ENCODE measurements at places on chromosomes 16 and 17.

- no peak for DNase-seq
Observed at GRCh38 chr16:66874079-66874775, 6.1 kb upstream of the PDP2 start.

- no peak for DNase-seq
Observed at GRCh38 chr17:49548051-49548505, 27.6 kb upstream of the NXPH3 start.

DNA sequence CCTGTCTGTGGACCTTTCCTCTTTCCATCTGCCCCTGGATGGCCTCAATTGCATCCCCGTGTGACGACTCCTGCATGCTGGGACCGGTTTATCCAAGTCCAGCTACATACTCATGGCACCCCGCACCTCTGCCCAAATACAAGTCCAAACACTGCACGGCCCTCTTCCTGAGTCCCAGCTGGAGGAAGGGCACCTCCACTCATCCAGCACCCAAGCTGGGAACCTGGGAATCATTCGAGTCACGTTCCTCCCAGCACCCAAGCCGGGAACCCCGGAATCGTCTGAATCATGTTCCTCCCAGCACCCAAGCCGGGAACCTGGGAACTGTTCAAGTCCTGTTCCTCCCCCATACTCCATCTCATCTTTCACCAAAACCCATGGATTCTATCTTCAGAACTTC, 10.2 kb downstream of the TRARG1 start:
- no peak for DNase-seq

GRCh38 chr16:22357635-22357971, 16.8 kb downstream of the CDR2 start:
- DNase-seq: no peak

DNA sequence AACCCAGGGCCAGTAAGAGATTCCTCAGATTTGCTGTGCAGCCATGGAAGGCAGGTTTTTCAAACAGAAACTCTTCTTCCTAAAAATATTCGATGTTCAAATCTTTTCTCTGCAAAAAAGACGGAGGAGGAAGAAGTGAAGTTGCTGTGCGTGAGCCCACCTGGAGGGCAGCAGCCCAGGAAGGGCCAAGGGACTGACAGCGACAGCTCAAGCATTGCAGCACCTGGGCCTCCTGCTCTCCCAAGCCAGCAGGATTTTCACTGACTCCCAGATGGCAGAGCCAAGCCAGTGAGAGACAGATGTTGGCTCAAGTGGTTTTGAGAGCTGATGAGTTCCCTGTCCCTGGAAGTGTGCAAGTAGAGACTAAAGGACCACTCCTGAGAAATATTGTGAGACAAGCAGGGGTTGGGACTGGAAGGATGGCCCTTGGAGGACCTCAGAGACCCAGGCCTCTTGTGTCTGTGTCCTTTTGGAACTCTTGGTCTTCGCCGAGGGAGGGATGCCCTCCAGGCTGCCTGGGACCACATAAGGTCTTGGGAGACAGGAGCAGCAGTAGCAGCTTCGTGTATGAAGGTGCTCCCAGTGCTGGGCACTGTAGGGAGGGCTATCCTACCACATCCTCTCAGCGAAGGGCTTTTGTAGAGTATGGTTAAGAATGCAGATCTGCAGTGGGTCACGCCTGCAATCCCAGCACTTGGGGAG, 29.3 kb upstream of the TNFRSF13B start:
- DNase-seq: no peak

DNA sequence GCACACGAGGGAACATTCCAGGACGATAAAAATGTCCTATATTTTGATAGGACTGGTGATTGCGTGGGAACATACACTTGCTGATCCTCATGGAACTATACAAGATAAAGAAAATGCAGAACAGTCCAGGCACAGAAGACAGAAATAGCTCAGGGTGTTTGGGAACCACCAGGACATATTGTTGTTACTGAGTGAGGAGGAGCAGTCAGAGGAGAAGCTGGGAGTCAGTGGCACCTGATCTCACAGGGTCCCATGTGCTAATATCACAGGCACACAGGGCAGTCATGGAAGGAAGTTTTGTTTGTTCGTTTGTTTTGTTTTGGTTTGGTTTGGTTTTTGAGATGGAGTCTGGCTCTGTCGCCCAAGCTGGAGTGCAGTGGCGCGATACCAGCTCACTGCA, 5.7 kb downstream of the PLD2 start:
- no peak for DNase-seq

GRCh38 chr16:89827383-89828198, 684 bp upstream of the SPIRE2 start:
- DNase-seq: no peak

DNA sequence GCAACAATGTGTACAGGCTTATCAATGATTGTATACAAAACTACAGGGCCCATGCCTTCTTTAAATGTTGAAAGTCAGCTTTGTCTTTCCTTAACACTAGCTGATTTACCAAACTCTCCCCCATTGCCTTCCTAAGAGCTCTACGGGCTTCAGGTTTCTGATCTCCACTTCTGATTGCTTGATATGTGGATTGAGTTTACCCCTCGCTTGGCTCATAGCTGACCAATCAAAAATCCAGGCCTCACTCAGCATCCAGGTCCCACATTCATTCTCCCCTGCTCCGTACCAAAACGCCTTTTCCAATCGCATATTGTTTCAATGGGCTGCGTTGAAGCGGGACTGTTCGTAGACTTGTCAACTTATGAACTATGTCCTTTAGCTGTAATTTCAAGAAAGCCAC, 195.1 kb upstream of the TOX3 start:
- DNase-seq: no peak

GRCh38 chr17:73151916-73152632, 12.7 kb upstream of the SSTR2 start:
- no peak for DNase-seq

DNA sequence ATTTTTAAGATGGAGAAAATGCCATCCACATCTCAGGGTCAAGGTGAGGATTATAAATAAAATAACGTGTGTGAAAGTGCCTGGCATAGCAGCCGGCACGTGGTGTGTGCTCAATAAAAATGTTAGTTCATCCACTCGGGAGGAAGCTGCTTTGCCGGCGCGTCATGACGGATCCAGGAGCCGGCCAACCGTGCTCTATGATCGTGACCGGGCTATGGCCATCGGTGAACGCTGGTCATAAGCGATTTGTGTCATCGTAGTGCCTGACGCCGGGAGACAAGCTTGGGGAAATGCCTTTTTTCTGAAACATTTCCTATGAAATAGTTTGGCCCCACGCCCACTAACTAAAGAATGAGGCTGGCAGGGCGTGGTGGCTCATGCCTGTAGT, 74.0 kb downstream of the CMC2 start:
- DNase-seq: no peak

DNA sequence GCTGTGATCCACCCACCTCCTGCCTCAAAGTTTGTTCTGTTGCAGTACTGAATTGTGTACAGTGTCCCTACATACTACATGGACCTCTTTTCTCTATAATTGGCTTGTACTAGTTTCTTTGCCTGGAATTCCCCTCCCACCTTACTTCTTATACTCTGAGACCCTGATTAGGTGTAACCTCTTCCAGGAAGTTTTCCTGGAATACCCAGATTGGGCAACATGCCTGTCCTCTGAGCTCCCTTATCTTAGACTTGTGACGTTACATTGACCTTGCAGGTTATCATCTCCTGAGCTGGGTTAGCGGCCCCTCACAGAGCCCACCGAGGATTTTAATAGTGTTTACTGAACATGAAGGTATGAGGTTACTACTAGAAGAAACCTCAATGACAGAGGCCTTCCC, 237.0 kb downstream of the ZNF423 start:
- no peak for DNase-seq
